Stimulated activated CD4-positive, alpha-beta T cell treated with anti-CD3 and anti-CD28 coated beads, Interleukin-12 subunit alpha, Interleukin-12 subunit beta, amount 100 ng/mL, for 4 hours (primary cell): ENCODE measurements at places on chromosomes 13 and 19.

DNA sequence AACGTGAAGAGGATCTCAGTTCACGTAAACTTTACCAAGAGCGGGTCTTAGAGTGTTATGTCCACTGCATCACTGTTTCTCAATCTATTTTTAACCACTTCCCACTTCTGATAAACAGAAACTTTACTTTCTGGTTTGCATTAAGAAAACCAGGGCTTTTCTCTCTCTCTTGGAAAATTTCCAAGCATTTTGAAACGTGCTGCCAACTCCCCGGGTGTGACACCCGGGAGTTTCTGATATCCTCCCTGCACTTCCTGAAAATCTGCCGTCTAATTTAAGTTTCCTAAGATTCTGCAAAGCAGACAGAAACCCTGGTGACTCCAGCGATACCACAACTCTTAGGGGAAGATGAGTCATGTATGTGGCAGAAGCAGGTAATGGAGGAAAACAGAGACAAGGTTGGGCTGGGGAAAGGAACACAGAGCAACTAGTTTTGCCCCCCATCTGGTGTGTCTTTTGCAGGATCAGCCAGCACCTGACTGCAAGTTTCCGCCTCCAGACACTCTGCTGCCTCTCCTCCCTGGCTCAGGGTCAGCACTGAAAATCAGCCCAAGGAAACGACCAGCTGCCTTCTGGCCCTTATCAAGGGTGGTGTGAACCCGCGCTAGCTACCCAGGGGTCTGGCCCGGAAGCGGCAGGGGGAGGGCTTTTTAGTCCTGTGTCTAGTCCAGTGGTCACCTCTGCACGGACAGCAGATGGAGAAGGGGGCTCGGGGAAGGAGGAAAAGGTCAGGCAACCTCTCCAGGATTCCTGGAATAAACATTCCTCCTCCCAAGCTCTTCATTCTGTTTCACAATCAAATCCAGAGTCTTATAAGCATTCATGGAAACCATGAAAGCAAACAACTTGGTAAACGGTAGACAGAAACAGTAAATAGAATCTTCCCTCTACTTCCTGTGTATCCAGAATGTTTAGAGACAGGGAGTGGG, 11.3 kb upstream of the FFAR2 start:
- DNase-seq, result no peak

DNA sequence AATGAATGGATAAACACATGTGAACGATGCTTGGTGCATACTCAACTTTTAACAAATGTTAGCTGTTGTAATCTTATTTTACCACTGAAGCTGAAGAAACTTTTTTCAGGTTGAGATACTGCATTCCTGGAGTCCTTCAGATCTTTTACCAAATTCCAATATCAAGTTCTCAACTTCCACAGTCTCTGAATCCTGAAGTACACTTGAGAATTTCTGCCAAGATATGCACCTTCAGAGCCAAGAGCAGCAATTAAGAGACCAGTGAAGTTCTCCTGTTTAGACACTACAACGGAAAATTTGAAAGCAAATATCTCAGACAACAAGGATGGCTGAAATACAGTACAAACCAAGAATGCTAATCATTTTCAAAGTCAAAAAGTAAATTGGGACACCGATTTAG, 84.6 kb upstream of the MTIF3 start:
- DNase-seq, result no peak

DNA sequence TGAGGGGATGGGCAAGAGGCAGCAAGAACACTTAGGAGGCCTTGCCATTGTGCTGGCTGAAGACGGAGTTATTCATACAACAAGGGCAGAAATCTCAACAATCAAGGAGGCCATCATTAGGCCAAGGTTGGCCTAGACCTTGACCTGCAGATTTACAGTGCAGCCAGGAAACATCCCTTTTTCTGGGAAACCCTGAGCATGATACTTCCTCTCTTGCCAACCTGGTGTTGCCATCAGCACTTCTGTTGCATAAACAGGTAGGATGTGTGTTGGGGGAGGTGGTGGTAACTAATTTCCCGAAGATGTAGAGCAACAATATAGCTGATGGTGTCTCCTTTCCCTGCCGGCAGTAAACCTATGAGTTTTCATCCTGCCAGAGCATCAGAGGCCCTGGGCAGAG, 8.0 kb downstream of the TMEM272 start:
- DNase-seq, result no peak

DNA sequence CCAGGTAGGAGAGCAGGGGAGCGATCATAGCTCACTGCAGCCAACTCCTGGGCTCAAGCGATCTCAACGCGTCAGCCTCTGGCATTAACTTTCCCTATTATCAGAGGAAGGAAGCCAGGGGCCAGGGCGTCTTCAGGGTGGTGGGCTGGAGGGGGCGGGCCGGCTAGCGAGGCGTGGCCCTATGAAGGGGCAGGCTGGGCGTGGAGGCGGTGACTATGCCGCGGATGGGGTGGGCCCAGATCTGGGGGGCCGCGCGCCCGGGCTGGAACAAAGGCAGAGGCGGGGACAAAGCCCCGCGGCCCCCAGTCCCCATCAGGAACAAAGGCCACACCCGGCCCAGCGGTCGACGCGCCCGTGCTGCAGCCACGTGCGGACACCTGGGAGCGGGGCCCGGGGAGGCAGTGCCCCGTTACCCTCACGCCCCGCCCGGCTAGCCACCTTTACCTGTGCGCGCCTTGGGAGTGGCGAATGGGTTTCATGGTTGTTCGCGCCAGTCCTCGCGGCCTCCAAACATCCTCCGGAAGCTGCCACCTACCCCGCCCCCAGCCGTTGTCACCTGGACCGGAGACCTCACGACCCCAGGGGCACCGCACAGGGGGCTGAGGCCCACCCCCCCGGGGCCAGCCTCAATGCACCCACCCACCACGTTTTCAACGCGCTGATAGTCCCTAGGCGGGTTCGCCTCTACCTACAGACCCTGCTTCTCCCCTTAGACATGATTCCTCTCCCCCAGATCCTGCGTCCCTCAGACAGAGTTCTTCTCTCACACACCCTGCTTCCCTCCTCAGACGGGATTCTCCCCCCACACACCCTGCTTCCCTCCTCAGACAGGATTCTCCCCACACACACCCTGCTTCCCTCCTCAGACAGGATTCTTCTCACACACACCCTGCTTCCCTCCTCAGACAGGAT, 5.4 kb upstream of the TRIM28 start:
- no peak for DNase-seq
